Left colon (tissue), 2 donors: ENCODE measurements at places on chromosomes 7 and 10. TPM values are rescaled to one million over a fixed set of nuclear protein-coding genes. Genes with fewer than 3 reads are reported as not detected.

DNA sequence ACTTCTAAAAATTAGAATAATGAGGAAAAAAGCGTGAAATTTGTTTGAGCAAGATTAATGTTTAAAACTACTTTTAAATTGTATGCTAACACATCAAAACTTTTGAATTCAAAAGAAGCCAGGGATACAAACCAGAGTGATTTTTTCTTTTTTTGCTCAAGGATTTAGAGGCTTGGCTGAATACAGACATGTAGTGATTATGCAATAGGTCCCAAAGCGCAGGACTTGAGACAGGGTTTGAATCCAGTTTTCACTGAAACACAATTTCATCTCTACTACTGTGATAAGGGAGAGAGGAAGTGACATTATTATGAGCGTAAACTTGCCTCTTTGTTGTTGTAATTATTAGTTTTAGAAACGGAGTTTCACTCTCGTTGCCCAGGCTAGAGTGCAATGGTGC, 207.3 kb downstream of the ZNF33B start:
- no peak for DNase-seq

GRCh38 chr7:76244781-76245391, 43.2 kb downstream of the SRRM3 start:
- DNase-seq = no peak

DNA sequence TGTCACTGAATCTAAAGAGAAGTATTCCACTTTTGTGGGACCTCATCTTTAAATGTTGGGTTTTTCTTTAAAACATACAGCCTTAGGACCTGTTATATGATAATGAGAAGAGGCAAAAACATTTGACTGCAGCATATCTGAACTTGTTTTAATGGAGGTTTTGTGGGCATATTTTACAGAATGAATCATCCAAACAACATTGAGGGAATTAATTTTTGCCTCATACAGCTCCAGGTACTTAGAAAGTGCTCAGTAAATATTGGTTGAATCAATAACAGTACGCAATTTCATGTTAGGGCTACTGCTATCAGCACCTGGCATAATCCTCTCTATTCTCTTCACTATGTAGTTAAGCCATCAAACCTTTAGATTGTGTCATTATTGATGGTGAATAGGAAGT, 115.9 kb downstream of the MALRD1 start:
- no peak for DNase-seq

UTF1 gene
- not detected for total RNA-seq

- no peak for DNase-seq
Measured at GRCh38 chr10:29495366-29495765, 139.4 kb downstream of the SVIL start.

DNA sequence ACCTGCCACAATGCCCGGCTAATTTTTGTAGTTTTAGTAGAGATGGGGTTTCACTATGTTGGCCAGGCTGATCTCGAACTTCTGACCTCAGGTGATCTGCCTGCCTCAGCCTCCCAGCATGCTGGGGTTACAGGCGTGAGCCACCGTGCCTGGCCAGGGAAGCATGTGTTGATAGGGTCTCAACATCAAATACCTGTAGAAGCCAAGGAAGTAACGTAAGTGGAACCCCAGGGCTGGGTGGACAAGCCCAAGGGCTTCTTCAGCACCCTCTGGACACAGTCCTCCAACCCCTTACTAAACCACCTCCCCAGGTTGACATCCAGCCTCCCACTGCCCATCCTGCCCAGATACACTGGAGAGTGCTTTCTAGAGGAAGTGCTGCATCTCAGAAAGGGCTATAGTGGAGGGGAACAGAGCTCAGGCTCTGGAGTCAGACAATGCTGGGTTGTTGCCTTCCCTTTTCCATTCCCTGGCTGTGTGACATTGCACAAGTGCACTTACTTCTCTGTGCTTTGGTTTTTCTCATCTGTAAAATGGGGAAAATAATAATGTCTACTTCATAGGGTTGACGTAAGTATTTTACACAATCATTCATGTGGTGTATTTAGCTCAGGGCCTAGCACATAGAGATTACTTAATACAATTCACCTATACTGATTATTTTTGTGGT, 73.9 kb upstream of the KAT6B start:
- no peak for DNase-seq

SPDYE11 gene
- total RNA-seq = not detected

- DNase-seq = no peak
Measured at GRCh38 chr10:75548356-75548755, 116.9 kb downstream of the LRMDA start.

- no peak for DNase-seq
Measured at GRCh38 chr10:14415676-14416307, 85.1 kb upstream of the FRMD4A start.
